SJSA1 (cell line): ENCODE measurements at places on chromosomes 3 and 15.

GRCh38 chr3:119235151-119235550, 5.5 kb downstream of the B4GALT4 start:
- no peak for DNase-seq

DNA sequence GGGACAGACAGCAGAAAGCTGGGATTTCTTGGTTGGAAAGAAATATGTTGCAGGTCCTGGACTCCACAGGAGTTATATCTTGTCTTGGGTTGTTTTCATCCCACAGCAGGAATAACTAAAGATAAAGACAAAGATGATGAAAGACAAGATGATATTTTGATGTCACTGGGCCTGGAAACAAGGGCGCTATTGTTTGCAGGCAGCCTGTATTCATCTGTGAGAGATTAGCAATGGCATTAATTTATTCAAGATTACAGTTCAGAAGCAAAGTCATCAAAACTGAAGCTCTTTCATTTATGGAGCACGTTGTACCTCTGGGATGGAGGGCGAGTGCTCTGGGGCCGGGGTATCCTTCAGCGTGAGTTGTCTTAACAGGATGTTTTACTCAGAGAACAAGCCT, 213.8 kb downstream of the LRTM1 start:
- DNase-seq: no peak

DNA sequence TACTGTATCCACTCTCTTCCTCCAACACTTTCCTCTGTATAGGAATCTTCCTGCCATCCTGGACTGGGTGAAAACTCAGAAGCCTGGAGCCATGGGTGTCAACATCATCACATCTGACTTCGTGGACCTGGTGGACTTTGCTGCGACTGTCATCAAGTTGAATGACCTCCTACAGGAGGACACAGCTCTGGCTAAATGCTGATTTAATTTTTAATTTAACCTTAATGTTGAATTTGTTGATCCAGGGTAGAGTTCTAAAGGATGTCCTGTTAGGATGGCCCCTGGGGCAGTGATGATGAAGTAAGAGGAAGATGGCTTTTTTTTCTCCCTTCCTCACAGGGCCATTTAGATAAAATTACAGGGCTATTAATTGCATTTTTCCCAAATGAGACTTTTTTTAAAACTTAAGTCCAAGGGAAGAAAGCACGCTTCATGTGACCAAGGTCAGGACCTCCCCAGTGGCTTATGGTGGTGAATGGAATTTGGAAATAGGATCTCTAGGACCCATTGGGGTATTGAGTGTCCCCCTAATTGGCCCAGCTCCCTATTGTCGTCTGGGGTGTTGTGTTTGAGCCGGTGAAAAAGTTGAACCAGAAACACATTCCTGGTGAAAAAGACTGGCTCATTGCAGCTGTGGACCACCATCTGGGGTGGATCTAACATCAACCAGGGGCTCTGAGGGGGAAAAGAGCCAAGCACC, 125.7 kb upstream of the ZBED2 start:
- no peak for DNase-seq

DNA sequence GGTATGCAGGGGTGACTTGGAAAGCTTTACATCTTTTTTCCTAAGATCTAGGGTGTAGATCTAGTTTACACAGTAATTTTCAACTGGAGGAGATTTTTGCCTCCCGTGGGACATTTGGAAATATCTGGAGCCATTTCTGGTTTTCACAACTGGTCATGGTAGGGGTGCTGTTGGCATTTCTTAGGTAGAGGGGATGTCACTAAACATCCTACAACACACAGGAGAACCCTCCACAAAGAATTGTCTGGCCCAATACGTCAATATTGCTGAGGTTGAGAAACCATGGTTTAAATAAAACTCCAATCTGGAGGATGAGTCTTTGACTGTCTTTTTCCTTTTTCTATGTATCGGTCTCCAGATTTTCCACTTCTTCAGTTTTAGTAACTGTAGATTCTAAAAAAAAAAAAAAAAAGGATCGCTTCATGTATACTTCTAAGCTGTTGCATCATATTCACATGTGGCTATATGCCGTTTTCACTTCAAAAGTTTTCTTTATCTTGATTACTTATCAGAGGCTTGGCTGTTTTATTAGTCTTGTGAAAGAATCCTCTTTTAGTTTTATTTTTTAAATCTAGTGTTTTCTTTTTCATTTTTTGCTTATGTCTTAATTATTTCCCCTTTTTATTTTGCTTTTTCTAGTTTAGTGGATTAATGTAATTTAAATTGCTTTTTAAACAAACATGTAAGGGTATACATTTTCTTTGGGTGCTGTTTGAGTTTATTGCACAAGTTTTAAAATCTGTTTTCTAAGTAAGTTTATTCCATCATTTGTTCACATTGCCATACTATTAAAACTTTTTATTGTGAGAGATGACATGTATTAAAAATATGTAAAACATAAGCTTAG, 21.2 kb downstream of the UBE2Q2 start:
- no peak for DNase-seq

GRCh38 chr3:51796854-51797253, 17.8 kb upstream of the IQCF6 start:
- DNase-seq: no peak

GRCh38 chr3:57752307-57752706, 3.8 kb upstream of the SLMAP start:
- DNase-seq: no peak
